ENCODE measurements at places on chromosomes 6 and 20.

DNA sequence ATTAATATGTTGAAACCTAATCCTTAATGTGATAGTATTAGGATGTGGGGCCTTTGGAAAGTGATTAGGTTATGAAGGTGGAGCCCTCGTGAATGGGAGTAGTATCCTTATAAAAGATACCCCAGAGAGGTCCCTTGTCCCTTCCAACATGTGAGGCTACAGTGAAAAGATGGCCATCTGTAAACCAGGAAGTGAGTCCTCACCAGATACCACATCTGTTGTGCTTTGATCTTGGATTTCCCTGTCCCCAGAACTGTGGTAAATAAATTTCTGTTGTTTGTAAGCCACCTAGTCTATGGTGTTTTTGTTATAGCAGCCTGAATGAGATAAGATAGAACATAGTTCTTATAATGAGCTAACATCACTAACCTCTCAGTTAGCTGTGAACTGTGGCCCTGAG lies 16.6 kb upstream of the CALHM6 start:
- no peak for DNase-seq

DNA sequence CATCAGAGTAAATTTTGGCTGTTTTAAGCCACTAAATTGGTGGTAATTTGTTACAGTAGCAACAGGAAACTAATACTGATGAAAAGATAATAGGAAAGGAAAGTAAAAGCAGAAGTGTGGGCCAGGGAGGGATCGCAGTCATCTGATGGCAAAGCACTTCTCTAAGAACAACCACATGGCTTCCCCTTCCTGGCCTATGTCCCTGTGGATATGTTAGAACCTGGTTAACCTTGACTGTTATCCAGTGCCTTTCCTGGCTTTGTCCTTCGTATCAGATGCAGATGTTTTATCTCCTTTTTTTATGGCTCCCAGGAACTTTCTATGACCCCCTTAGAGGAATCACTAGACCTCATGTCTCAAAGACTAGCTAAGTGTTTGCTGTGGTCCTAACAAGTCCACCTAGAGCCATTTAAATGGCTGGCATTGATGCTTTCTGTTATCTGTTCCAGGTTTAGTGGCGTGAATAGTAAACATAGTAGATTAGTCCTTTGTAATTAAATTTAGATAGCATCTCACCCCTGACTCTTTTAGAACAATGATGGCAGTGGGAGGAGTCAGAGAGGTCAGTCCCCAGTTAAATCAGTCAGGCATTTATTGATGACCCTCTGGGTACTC lies 79.2 kb upstream of the PHACTR2 start:
- no peak for DNase-seq

DNA sequence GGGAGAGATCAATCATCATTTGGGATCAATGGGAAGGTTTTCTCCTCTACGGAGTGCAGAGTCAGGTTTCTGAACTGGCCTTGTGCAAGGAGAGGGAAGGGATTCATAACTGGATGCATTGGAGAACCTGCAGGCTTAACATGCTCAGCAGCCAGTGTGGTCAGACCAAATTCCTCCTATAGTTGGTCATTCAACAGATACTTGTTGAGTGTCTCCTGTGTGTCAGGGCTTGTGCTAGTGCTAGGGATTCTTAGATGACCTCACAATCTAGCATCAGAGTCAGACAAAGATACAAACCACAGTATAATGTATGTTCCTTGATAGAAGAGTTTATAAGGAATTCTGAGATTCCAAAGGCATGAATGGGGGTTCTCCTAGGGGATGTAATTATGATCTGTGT lies 23.9 kb downstream of the RALY start:
- DNase-seq, result no peak

DNA sequence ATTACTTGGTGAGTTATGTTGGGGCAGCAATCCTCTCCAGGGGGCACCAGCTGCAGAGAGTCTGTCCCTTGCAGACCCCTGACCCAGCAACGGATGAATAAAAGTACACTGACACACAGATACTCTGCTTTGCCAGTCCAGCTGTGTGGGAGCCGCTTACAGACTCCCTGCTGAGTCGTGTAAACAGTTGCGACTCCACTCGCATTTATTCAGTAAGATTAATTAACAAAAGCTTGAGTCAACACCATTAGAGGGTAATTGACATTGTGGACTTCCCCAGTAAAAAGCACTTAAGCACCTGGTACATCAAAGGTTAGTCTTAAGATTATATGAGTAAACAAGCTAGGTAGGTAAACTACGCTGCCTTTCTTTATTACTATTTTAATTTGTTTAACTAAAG lies 92.0 kb upstream of the TMEM181 start:
- no peak for DNase-seq

DNA sequence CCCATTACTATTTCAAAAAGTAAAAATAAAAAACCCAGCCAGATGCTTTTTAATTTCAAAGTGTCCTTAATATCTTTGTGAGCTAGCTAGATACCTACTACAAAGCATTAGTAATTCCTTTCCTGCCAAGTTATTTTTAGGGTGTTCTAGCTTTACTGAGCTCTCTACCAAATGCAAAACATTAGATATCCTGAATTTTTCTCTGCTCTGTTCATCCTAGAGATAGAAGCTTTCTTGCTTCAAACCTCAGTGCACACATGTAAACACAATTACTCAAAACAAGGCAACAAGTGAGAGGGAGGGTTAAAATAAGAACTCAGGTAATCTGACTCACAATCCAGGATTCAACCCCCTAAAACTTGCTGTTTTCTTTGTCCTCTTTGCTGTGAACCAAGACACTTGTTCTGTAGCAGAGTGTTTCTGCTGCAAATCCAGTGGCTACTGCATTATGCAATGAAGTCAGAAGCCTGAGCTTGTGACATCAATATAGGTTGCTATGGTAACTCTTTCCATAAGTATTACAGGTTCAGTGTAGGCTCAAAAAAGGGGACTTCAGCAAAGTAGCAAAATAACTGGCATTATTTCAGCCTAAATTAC lies 72.6 kb upstream of the STXBP5 start:
- no peak for DNase-seq

DNA sequence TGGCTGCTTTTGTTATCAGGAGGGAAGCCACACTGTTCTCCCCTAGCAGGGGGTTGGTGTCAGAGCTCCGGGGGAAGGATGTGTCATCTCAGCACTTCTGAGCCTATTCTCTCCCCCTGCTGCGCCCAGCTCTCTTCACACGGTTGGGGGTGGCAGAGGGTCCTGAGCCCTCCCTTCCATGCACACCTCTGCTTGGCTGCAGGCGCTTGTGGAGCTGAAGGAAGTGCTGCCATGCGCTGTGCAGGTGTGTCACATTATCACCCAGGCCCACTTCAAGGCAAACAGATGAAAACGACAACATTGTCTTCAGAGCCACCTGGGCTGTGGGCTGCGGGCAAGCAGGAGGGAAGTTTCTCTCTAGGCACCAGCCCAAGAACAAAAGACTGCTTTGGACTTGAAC lies 263.4 kb downstream of the BMP7 start:
- DNase-seq, result no peak

- DNase-seq, result no peak
Measured at GRCh38 chr20:40639676-40640355, 49.2 kb downstream of the MAFB start.

DNA sequence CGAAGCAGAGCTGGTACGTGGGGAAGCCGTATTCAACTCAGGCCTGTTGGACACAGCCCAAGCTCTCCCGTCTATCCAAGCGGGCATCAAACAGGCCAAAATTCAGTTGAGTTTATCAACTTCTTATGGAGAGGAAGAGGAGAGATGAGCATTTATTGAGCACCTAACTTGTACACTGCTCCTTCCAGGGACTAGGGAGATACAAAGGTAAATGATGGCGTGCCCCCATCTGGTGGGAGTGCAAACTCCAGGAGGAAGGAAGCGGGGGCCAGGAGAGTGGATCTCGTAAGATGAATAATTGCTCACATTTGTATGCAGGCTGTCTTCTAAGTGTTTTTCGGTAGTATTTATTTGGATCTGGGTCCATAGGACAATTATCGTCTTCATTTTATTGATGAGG lies 146.6 kb downstream of the SOBP start:
- no peak for DNase-seq

- DNase-seq, result no peak
Measured at GRCh38 chr6:111361648-111362047, 121.4 kb downstream of the REV3L start.

DNA sequence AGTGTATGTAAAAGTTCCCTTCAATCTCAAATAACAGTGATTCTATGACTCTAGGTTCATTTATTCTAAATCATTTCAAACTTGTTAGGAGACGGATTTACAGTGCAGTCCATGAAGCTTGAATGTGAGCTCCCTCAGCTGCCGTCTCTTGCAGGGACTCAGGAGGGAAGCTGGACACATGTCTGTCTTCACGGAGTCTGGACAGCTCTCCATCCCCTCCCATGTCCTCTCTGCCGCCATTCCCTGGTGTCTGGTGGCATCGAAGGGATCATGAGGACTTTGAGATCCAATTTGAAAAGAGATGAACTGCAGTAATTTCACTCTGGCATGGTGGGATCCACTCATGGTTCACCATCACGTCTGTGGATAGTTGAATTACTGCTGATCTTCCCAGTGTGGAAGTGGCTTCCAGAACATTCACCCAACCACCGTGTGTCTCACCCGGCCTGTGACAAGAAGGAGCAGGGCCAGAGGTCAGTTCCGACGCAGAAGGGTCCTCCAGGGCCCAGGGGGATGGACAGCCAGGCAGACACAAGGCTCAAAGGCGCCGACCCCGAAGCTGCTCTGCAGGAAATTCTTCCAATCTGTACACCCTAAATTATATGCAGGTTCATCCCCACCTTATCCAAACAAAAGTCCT lies 370.1 kb downstream of the THBS2 start:
- no peak for DNase-seq

DNA sequence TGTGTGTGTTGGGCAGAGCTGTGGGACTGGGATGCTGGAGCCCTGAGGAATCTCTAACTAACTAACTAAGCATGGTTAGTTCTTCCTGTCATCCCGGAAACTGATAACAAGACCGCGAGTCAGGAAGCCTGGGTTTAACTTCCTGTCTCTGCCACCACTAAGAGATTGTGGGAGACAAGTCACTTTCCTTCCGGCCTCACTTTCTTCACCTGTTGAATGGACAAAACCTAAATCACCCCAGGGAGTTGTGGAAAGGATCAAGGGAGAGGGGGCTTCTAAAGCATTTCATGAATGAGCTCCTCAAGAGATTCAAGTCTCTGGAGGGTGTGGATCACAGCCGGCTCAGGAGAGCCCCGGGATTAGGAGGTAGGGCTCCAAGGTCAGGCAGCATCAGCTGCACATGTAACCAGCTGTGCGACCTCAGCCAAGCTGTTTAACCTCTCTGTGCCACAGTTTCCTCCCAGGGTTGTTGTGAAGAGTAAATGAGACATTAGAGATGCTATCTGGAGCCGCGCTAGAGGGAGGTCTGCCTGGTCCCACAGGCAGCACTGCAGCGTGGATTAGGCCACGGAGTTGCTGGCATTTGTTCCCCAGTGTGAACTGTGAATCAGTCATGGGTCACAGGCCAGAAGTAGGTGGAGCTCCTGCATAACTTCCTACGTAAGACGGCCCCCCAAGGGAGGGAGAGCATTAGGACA lies 105.1 kb downstream of the TOX2 start:
- DNase-seq, result no peak

DNA sequence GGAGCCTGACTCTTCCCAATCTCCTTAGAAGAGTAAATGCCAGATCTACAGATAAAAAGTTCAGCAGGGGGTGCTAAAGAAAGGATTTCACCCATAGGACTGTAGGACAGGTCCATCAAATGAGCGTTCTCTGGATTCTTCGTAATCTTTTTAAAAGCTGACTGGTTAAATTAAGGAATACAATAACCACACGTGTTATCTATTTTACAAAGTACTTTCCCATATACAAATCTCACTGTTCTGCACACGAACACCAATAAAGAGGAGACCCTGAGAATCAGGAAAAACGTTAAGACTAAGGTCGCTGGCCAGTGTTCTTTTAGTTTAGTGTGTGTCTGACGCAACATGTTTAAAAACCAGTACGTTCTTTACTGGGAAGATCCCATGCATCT lies 542 bp downstream of the TUBE1 start:
- no peak for DNase-seq

DNA sequence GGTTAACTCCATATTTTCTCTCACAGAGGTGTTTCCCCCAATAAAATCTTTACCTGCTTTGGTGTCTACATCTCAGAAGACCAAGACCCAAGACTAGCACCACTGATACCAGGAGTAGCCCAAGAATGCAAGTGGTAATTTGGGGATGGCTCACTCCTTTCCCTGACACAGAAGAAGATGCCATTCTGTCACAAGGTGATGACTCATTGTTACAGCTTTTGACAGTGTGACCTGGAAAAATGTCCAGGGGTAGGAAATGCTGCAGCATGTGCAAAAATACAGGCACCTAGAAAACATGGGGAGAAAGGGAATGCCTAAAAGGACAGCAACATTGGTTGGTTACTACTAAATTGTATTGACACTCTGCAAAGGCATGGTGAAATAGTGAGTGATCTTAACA lies 254.0 kb upstream of the GJE1 start:
- DNase-seq, result no peak
